Stimulated activated CD4-positive, alpha-beta T cell treated with anti-CD3 and anti-CD28 coated beads, Interleukin-1b, Interleukin-23, amount 100 ng/mL, for 1 hour (primary cell): ENCODE measurements at places on chromosomes 5 and 9.

- DNase-seq: no peak
These were observed 18.3 kb upstream of the NDST1 start for GRCh38 chr5:150489360-150490295.

DNA sequence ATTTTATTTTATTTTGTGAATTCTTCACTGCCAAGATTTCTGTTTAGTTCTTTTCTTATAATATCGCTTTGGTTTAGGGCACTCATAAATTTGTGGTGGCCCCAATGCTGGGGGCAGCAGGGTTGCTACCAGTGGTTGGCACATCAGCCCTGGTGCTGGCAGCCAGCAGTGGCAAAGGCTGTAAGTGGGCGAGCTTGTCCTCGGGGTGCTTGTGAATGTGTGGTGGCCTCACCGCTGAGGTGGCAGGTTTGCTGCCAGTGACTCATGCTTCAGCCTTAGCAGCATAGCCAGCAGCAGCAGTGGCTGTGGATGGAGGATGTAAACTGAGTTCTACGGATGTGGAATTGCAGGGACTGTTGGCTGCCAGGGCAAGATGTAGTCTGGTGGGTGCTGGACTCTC is 262.9 kb upstream of the DMAC1 start:
- DNase-seq: no peak

GRCh38 chr5:126847826-126848251 is 70.9 kb downstream of the LMNB1 start:
- no peak for DNase-seq

- no peak for DNase-seq
These were observed 330.6 kb downstream of the CHSY3 start for GRCh38 chr5:130234816-130235215.

GRCh38 chr9:101486693-101487442 is 46.8 kb upstream of the RNF20 start:
- DNase-seq: no peak
